Common myeloid progenitor, CD34-positive (primary cell): ENCODE measurements at places on chromosomes 12 and 14.

GRCh38 chr12:132393245-132393795 is 63.9 kb upstream of the GALNT9 start:
- DNase-seq, result no peak

GRCh38 chr14:68401855-68402254 is 391.0 kb downstream of the ZFP36L1 start:
- no peak for DNase-seq

DNA sequence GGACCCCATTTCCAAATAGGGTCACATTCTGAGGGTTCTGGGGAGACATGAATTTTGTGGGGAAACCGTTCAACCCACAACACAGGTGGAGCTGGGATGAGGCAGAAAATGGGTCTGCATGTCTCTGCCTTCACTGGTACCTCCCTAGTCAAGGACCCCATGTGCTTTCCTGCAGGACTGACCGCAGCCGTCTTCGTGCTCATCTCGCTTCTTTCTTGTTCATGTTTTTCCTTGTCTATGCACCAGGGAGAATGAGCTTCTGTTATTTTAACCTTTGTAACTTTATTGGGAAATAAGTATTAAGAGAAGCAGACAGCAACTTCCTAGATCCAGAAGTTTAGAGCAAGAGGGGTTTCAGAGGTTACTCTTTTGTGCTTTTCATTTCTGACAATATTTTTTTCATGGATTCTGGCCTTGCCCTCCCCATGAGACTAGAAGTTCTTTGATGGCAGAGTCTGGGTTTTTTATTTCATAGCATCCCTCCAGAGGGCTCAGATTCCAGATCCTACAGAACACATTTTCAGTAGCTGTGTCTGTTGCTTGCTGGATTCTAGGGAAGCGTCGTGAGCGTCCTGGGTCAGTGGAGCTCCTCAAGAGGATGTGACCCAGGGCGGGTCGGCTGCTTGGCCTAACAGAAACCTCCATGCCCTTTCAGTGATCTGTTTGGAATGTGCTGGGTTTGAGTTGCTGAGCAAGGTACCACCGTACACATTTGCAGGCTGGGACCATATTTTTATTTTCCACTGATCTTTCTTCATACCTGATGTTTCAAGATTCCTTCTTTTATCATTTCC is 104.2 kb downstream of the ADGRD1 start:
- no peak for DNase-seq

- DNase-seq, result no peak
Observed at GRCh38 chr14:100546051-100546443, 41.2 kb downstream of the BEGAIN start.

DNA sequence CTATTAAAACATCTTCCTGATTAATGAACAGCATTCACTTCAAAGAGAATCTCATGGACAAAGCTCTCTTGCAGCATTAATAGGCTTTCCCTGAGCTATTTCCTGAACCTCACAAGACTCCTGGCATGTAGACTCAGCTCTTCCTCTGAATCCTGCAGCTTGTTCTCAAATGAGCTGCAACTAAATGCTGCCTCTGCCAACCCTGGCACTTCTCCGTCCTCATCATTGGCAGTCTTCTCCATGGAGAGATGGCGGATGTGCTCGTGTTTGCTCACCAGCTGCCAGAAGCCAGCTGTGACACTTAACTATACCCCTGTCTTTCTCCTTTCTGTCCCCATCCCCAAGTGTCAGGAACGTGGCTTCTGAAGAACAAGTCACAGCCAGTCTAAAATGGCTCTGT is 232.1 kb downstream of the FOXN3 start:
- DNase-seq, result no peak
